ENCODE measurements at places on chromosomes 13 and 19.

- no peak for DNase-seq
These were observed 101.5 kb upstream of the TSHZ3 start for GRCh38 chr19:31450696-31451095.

- no peak for DNase-seq
These were observed 93.8 kb upstream of the C1QTNF9B start for GRCh38 chr13:23991119-23991518.

DNA sequence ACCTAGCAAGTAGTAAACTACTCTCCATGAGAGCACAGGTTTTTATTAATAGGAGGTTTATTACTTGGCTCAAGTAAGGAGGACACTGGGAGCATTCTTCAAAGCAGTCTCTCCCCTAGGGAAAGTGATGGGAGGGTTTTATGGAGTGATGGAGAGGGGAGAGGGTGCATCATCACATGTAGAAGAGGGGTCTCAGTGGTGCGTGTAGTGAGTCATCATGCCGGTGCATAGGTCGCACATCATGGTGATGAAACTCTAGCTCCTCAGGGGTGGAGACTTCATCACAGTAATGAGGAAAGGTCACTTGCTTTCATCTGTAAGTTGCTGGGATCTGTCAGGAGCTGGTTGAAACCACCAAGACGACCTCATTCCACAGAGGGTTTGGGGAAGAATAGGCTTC lies 210.8 kb upstream of the UBL3 start:
- no peak for DNase-seq

GRCh38 chr19:55492362-55492944 lies 4.2 kb downstream of the SSC5D start:
- DNase-seq, result no peak

DNA sequence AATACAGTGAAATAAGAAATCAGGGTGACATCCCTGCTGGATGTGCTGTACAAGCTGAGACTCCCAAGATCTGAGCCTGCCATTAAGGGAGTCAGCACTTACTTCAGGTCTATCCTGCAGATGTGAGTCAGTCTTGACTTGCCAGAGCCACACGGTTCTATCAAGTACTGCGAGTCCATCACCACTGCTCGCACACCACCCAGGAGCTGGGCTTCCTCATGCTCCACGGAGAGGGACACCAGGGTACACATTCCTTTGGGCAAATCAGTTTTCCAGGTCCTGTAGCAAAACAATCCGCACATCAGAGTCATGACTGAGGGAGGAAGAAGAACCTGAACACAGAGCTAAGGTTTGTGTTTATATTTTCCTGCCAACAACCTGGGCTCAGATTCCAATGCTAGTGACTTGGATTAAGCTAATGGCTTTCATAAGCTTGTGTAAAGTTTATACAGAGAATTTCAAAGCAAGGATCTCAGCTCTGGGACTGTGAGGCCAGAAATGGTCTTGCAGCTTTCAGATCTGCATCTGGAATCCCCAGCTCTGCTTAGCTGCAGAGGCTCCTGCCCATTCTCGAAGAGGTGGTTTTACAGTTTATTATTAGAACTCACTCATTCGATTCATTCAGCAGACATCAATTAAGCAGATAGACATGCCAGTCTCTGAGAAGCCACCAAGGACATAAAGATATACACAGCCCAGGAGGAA lies 90.6 kb downstream of the KL start:
- no peak for DNase-seq

DNA sequence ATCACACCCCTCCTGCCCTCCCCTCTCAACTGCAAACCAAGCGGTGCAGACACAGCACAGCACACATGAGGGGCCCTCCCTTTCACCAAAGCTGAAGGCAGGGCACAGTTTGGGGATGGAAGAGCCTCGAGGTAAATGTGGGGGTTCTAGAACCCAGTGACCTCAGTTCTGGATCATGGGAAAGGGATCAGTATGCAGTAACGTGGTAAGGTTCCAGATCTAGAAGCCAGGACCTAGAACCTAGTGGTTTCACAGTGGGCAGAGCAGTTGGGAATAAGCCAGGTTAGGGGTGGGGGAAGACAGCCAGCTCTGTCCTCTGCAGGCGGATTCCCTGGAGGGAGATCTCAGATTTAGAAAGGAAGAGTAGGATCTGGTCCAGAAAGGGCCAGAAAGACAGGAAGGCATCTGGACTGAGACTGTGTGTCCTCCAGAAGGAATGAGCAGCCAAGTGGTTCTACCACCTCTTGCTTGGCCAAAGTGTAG lies 3.1 kb downstream of the FTL start:
- no peak for DNase-seq

- DNase-seq, result no peak
These were observed 33.9 kb downstream of the SPATA13 start for GRCh38 chr13:24194447-24194846.

- DNase-seq, result no peak
These were observed 89.8 kb downstream of the ZNF557 start for GRCh38 chr19:7159105-7159933.

DNA sequence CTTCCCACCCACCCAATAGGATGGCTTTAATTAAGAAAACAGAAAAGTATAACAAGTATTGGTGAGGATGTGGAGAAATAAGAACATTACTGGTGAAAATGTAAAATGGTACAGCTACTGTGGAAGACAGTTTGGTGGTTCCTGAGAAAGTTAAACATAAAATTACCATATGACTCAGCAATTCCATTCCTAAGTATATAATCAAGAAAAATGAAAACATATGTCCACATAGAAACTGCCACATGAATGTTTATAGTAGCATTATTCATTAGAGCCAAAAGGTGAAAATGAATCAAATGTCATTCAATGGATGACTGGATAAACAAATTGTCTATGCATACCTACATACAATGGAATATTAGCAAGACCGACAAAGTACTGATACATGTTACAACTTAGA lies 16.9 kb downstream of the DZIP1 start:
- no peak for DNase-seq

- DNase-seq, result no peak
These were observed 1.7 kb downstream of the ZNF160 start for GRCh38 chr19:53101518-53101917.

- no peak for DNase-seq
These were observed 49.0 kb downstream of the ARHGEF18 start for GRCh38 chr19:7397687-7398086.

- no peak for DNase-seq
These were observed 16.7 kb downstream of the SSC5D start for GRCh38 chr19:55504981-55505380.

GRCh38 chr19:30682999-30683536 lies 310.9 kb downstream of the ZNF536 start:
- peak; percentile 84 for DNase-seq

DNA sequence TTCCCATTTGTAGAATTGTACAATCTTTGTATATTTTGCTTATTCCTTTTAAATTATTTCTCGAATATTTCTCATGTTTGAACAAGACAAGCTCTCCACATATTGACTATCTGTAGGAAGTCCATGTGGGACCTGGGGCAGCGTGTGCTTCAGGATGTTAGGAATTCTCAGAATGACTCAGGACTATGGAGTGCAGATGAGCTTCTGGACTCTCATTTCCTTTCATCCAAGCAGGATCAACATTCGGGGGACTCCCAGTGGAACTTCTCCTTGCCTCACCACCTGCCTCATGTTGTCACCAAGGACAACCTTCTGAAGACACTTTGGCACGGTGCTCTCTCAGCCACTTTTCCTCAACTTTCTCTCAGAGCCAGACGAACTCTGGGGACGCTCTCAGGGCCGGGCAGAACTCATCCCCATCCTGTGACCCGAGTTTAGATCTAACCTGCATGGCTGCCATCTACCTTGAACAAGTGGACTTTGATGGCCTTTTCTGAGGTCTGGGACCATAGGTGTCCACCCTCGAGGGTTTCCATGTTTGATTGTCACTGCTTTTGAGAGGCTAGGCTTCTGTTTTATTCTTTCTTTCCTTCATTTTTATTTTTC lies 441.7 kb downstream of the IRS2 start:
- DNase-seq, result no peak

All from nephron progenitor cell (in vitro differentiated cells).